Hematopoietic multipotent progenitor cell treated with erythropoietin and hydrocortisone succinate and interleukin-3 and kit ligand, for 6 days (in vitro differentiated cells): ENCODE measurements at places on chromosomes 7 and 10.

- peak; percentile 35 for DNase-seq
These were observed 540.4 kb downstream of the CNTNAP2 start for GRCh38 chr7:146656988-146657387.

DNA sequence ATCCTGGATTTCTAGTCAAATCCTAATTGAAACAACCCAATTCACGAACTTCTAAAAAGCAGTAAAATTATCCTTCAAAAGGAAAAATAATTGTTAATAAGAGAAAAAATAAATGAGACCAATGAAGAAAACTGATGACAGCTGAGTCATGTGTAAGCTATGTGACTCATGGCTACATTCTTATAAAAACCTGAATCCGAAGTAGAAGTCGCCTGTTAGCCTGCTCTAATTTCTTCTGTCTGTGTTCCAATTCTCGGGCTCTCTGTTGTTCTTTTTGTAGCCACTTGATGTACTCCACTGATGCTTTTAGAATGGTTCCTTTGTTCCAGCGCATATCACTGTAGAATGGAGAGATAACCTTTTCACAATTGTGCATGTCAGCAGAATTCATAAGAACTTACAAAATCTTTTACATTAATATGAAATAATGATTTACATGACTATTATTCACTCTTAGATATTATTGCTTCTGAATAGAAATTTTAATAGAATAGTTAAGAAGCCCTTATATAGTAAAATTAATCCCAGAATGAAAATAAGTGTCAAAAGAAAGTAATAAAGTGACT is 88.8 kb downstream of the TFEC start:
- no peak for DNase-seq

DNA sequence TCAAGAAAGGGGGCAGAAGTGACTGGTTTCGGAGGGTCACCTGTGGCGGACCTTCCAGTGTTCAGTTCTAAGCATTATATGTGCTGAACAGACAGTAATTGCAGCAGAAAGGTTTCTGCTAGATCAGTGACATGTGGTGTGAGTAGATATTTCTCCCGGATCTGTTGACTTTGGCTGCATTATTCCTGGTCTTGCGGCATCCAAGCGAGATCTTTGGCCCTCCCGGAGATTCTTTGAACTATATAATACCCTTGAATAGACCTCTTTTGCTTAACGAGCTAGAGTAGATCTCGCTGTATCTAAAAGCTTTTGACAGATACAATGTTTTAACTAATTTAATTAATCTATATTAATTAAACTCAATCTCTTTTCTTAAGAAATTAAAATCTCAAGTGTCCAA is 99.8 kb downstream of the PTN start:
- DNase-seq, result no peak

- no peak for DNase-seq
These were observed 8.3 kb downstream of the MDFIC start for GRCh38 chr7:114930107-114930661.

DNA sequence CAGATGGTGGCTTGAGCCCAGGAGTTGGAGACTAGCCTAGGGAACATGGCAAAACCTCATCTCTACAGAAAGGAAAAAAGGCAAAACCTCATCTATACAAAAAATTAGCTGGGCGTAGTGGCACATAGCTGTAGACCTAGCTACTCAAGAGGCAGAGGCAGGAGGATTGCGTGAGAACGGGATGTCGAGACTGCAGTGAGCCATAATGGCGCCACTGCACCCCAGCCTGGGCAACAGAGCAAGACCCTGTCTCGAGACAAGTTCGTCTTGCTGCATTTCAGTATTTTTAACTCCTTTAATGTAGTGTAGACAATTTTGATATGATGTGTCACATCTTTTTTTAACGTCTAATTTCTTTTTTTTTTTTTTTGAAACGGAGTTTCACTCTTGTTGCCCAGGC is 31.4 kb upstream of the KMT2C start:
- no peak for DNase-seq

- no peak for DNase-seq
These were observed 79.5 kb downstream of the EZH2 start for GRCh38 chr7:148804343-148805235.

DNA sequence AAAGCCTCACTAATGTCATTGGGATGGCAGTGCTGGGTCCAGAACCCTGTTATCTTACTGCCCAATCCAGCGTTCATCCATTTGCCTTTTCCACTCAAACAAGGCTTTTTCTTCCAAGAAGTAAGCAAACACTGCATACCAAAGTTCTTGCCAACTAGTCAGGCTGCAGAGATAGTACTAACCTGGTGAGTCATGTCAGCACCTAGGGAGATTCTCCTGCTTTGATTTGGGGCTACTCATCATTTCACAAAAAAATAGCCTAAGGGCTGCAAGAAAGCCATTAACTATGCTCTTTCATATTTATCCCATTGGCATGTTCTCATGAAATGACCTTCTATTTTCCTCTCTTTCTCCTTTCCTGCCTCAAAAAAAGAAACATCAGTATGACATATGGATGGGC is 142.6 kb downstream of the TWIST1 start:
- no peak for DNase-seq

DNA sequence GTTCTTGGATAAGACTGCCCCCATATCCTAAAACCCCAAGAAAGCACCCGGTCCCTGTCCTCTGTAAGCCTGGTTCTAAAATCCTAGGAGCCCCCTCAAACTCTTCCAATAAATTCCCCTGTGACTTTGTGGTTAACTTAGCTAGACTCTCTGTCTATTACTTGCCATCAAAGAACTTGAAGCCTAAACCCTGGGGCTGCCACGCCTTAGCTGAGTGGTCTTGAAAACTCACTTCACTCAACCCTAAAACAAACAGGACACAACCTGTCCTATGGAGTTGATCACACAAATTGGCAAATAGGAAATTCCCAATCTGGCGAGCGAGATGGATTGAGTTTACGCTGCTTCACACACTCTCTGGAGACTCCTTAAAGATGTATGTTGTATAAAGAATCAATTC is 191.4 kb upstream of the SVIL start:
- DNase-seq, result no peak

- DNase-seq, result peak; percentile 26
These were observed 231.3 kb upstream of the CELF2 start for GRCh38 chr10:10786109-10787090.

GRCh38 chr7:4020086-4020485 is 662.0 kb upstream of the FOXK1 start:
- no peak for DNase-seq

DNA sequence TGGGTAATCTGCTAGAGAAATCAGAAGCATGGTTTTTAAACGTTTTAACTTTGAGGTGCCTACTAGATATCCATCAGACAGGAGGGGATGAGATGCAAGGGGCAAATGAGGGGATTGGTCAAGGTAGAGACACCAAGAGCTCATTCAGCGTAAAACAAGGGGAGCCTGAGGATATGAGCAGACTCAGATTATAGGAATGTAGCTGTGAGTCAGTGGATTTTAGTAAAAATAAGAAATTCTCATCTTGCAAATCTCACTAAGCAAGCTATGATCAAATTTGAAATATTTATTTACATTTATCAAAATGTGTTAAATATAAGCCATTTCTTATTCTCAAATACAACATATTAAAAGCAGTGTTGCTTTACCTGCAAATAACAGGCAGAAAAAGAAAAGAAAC is 21.4 kb upstream of the TFEC start:
- DNase-seq, result no peak

- DNase-seq, result no peak
These were observed 12.0 kb upstream of the BMPER start for GRCh38 chr7:33893377-33893776.

GRCh38 chr10:794382-794956 is 105.0 kb upstream of the DIP2C start:
- no peak for DNase-seq

GRCh38 chr10:83605783-83606630 is 533.3 kb upstream of the GHITM start:
- no peak for DNase-seq

GRCh38 chr7:24884401-24884800 is 95.6 kb downstream of the OSBPL3 start:
- DNase-seq, result no peak

DNA sequence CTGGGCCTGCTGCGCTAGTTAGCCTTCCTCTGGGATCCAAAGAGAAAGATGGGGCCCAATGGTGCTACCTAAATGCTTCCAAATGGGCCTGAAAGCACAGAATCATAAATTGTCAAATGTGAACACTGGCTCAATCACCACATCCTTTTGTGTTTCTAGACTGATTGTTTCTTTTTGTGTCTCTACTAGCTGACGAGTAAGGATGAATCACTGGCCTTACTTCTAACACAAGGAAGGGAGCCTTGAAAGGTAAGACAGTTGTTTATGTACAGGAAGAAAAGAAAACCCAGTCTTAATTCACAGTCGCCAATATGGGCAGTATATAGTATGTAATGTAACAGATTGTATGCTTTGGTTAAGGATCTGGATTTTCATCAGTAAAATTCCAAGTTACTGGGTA is 89.5 kb downstream of the ZNF92 start:
- DNase-seq, result no peak

- DNase-seq, result no peak
These were observed 13.5 kb upstream of the MGAM2 start for GRCh38 chr7:142098004-142098403.

GRCh38 chr10:62728479-62728878 is 76.0 kb upstream of the ADO start:
- peak; percentile 3 for DNase-seq

DNA sequence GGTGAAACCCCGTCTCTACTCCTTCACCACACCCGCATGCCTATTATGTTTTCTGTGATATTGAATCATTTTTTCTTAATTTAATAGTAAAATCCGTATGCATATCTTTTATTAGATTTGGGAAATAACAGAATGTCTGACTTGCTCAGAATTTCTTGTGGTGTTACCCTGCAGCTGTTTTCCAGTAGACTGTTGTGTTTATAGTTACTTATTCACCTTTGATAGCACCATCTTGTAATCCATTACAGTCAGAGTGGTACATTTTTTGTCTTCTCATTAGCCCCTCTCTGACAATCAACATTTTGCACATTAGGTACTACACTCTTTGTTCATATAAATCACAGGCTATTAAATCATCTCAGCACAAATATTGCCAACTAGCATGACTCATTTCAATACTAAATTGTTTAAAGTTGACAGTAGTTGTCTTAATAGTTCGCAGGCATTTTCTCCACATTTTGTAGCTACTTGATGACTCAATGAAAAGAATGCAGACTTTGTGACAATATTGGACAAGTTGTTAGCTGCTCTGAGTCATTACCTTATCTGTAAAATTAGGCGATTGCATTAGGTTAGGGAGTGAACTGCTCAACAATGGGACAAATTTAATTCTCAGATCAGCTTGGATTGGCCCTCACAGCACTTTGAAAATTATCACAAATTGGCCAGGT is 17.8 kb upstream of the SLC16A12 start:
- DNase-seq, result no peak

DNA sequence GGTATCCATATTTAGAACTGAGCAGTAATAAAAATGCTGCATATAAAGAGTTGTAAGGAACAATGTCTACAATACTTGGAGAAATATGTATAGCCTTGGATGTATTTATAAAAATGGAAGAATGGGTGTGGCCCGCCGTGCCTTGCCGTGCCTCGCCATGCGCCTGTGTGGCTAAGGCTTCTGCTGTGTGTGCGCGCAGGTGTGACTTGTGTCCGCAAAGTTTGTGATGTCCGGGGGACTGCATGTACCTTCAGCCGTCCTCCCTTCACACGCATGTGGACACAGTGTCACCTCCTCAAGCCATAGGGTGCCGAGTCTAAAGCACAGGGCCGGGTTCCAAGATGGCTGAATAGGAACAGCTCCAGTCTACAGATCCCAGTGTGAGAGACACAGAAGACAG is 9.8 kb downstream of the SAMD9 start:
- DNase-seq, result no peak

DNA sequence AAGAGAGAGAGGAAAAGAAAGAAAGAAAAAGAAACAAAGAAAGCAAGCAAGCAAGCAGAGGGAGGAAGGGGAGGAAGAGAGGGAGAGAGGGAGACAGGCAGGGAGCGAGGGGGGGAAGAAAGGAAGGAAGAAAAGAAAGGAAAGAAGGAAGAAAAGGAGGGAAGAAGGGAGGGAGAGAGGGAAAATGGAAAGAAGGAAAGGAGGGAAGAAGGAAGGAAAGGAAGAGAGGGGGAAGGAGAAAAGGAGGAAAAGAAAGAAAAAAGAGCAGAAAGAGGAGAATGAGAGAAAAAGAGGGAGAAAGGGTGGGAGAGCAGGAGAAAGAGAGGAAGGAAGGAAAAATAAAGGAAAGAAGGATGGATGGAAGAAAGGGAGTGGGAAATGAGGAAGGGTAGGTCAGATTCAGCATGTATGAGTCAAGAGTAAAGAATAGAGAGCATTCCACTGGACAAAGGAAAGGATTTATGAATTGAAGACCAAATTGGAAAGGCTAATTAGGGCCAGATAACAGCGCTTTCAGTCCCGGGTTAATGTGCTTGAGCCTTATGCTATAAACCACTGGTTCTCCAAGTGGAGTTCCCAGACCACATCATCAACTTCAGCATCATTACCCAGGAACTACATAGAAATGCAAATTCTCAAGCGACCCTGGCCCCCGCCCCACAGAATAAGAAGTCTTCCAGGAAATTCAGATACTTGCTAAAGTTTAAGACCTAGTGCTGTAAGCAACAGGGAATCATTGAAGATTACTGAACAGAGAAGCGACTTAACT is 85.1 kb downstream of the C10orf90 start:
- no peak for DNase-seq

GRCh38 chr10:14253711-14254110 is 77.0 kb downstream of the FRMD4A start:
- DNase-seq, result no peak

GRCh38 chr7:128163473-128163872 is 77.6 kb upstream of the LEP start:
- no peak for DNase-seq

GRCh38 chr7:113875224-113875623 is 43.6 kb downstream of the PPP1R3A start:
- DNase-seq, result no peak

- DNase-seq, result no peak
These were observed 20.2 kb upstream of the GRIFIN start for GRCh38 chr7:2496375-2496774.

DNA sequence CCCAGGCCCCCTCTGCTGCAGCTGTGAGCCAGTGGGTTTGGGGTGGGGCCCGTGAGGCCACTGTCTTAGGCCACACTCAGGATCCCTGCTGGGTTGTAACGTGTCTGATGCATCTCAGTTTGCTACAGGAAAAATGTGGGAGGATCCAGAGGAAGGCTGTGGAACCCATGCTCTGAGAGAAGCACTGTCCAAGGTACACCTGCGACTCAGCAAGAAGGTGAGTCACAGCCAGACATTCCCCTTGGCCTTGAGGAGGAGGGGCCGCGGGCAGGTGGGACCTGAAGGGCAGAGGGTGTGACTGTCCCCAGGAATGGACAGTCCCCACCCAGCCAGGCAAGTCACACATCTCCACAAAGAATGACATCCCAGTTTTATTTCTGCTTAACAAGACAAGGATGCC is 27.8 kb upstream of the C10orf120 start:
- DNase-seq, result no peak

GRCh38 chr7:22572937-22573336 is 72.9 kb upstream of the STEAP1B start:
- no peak for DNase-seq

DNA sequence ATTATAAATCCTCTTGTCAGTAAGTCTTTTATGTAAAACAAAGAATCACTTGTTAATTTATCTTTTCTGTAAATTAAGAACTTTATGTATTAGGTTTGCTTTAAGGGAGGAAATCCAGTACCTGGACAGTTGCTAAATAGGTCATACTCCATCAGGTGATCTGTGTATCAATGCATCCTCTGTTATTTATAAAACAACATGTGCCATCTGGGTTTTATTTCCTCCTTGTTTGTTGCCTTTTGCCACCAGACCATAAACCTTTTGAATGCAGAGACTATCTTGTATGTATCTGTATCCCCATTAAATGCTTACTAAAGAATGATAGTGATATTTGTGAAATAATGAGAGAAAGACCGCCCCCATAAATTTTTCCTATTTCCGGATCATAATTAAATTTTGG is 70.0 kb downstream of the SLC35B4 start:
- DNase-seq, result no peak
